ENCODE measurements at places on chromosomes 5 and 9.

DNA sequence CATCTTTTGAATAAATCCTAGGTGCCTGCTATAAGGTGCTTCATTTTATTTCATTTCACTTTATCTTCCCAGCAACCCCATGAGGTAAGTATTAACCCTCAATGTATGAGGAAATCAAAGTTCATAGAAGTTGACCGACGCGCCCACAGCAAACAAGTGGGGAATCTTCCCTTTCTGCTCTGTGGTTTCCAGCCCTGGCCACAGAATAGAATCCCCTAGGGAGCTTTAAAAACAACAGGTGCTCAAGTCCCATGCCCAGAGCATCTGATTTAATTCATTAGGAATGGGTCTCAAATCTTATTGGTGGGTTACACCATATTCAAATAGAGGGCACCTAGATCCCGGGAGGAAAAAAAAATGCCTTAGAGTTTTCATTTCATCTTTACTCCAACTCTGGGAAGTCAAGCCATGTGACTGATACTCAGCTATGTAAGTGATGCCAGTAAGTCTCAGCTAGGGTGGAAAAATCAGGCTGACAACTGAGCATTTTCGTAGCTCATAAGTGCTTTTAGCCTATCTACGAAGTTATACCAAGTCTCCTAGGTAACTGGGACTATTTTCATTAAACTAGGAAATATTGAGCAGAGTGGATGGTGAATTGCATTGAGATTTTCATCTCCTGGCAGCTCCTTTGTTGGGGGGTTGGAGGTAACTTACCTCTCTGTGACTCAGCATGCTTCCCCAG, 353.4 kb upstream of the SLC30A5 start:
- no peak for DNase-seq

GRCh38 chr5:88678770-88679381, 204.1 kb downstream of the MEF2C start:
- no peak for DNase-seq

GRCh38 chr9:92952906-92953610, 5.7 kb downstream of the FGD3 start:
- DNase-seq, result no peak

DNA sequence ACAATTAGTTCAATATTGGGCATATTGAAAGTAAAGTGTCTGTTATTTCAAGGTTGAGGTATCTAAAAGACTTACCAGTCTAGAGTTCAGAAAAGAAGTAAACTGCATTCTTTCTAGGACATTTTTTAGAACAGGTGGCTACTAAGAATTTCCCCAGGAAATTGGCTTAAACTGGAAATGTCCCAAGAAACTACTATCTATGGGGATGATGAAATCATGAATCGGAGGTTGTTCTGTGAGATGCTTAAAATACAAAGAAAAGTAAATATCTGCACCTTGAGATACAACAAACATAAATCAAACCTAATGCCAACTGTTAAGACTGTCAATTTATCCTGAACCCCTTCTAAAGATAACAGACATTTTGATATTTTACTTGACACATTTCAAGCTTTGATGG, 226.5 kb upstream of the NREP start:
- DNase-seq, result no peak

GRCh38 chr9:33161589-33162132, 5.5 kb downstream of the B4GALT1 start:
- DNase-seq, result no peak

GRCh38 chr9:97366889-97367288, 45.0 kb upstream of the TDRD7 start:
- DNase-seq, result no peak
